ENCODE measurements at places on chromosomes 4 and X. TPM values are rescaled to one million over a fixed set of nuclear protein-coding genes. Genes with fewer than 3 reads are reported as not detected.

- no peaks in the 10 kb centered on the region for H3K27me3 ChIP-seq
- no peaks in the 10 kb centered on the region for H3K36me3 ChIP-seq
- peaks cover 66% of the 10 kb centered on the region for H3K4me1 ChIP-seq
- no peak for DNase-seq
- peak overlapping the region; percentile 91 for H3K4me3 ChIP-seq
- H3K27ac ChIP-seq = peak overlapping the region; percentile 17
Observed at GRCh38 chr4:6910340-6910959, 824 bp downstream of the TBC1D14 start.

GRCh38 chr4:139802931-139803330, 137.3 kb downstream of the MGST2 start:
- no peaks in the 10 kb centered on the region for H3K27me3 ChIP-seq
- no peak for DNase-seq
- no peaks in the 10 kb centered on the region for H3K4me1 ChIP-seq
- H3K27ac ChIP-seq = no peak overlapping the region
- H3K4me3 ChIP-seq = no peak overlapping the region

- H3K27me3 ChIP-seq = no peaks in the 10 kb centered on the region
- no peak overlapping the region for H3K4me3 ChIP-seq
- no peaks in the 10 kb centered on the region for H3K4me1 ChIP-seq
- no peak for DNase-seq
- no peaks in the 10 kb centered on the region for H3K36me3 ChIP-seq
Observed at GRCh38 chr4:84126061-84126787, 372.9 kb downstream of the NKX6-1 start.

GRCh38 chr4:46211406-46211805, 87.6 kb upstream of the GABRG1 start:
- no peak for DNase-seq
- no peak overlapping the region for H3K4me3 ChIP-seq
- H3K27me3 ChIP-seq = no peaks in the 10 kb centered on the region
- no peaks in the 10 kb centered on the region for H3K36me3 ChIP-seq

GRCh38 chrX:129642641-129643040, 12.1 kb downstream of the APLN start:
- H3K36me3 ChIP-seq = no peaks in the 10 kb centered on the region
- peaks cover 3% of the 10 kb centered on the region for H3K4me1 ChIP-seq
- H3K27me3 ChIP-seq = no peaks in the 10 kb centered on the region

GRCh38 chr4:101471201-101471600, 123.9 kb upstream of the PPP3CA start:
- H3K36me3 ChIP-seq = no peaks in the 10 kb centered on the region
- no peak overlapping the region for H3K27ac ChIP-seq
- no peaks in the 10 kb centered on the region for H3K4me1 ChIP-seq
- peaks cover 5% of the 10 kb centered on the region for H3K27me3 ChIP-seq
- H3K4me3 ChIP-seq = no peak overlapping the region

DNA sequence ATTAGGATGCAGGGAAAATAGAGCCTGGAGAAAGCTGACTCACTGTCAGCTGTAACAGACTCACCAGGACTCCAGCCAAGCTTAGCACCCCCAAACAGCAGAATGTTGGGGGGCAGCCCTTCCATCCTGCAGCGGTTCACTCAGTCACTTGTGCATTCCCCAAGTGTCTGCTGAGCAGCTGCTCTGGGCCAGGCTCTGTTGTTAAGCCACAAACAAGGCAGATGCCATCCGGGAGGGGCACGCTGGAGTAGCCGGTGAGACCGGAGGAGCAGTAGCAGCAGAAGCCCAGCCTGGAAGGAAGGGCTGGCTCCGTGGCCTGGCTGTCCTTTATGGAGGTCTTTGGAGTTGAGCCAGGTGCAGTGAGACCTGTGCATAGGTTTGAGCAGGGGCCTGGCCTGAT, 22.0 kb downstream of the CCNQ start:
- H3K36me3 ChIP-seq = no peaks in the 10 kb centered on the region
- no peak overlapping the region for H3K4me3 ChIP-seq
- H3K27me3 ChIP-seq = no peaks in the 10 kb centered on the region
- DNase-seq = no peak
- H3K4me1 ChIP-seq = peaks cover 5% of the 10 kb centered on the region

Gene ARHGAP4
- total RNA-seq = 456 TPM

Gene AMOT
- total RNA-seq = 1.4 TPM

Gene KLHL4
- total RNA-seq = not detected

Gene SOX3
- total RNA-seq = not detected

Gene TEX13C
- total RNA-seq = not detected
